Mesangial cell (primary cell): ENCODE measurements at places on chromosomes 7 and 10. TPM values are rescaled to one million over a fixed set of nuclear protein-coding genes. Genes with fewer than 3 reads are reported as not detected.

The FAM204A gene
- 12.7 and 13.4 TPM in 2 replicates for total RNA-seq

The PYROXD2 gene
- total RNA-seq = 3.7 and 18.0 TPM in 2 replicates

The THNSL1 gene
- total RNA-seq = 1.1 and 1.3 TPM in 2 replicates

The ASB15 gene
- total RNA-seq = not detected in 2 replicates

The HOXA9 gene
- total RNA-seq = 87.0 and 98.1 TPM in 2 replicates

The SFXN4 gene
- total RNA-seq = 37.3 and 80.3 TPM in 2 replicates

The NEUROG3 gene
- total RNA-seq = not detected in 2 replicates

The CNOT4 gene
- total RNA-seq = 5.9 and 7.2 TPM in 2 replicates

The AFAP1L2 gene
- 14.5 and 15.5 TPM in 2 replicates for total RNA-seq

The VPS37D gene
- 1.8 and 8.5 TPM in 2 replicates for total RNA-seq

The OR9A2 gene
- total RNA-seq = not detected in 2 replicates

The RASSF4 gene
- 12.9 and 38.3 TPM in 2 replicates for total RNA-seq
